Mesothelial cell of epicardium (in vitro differentiated cells): ENCODE measurements at places on chromosomes 4 and X.

GRCh38 chr4:85029453-85029852 is 63.0 kb upstream of the WDFY3 start:
- DNase-seq: no peak

DNA sequence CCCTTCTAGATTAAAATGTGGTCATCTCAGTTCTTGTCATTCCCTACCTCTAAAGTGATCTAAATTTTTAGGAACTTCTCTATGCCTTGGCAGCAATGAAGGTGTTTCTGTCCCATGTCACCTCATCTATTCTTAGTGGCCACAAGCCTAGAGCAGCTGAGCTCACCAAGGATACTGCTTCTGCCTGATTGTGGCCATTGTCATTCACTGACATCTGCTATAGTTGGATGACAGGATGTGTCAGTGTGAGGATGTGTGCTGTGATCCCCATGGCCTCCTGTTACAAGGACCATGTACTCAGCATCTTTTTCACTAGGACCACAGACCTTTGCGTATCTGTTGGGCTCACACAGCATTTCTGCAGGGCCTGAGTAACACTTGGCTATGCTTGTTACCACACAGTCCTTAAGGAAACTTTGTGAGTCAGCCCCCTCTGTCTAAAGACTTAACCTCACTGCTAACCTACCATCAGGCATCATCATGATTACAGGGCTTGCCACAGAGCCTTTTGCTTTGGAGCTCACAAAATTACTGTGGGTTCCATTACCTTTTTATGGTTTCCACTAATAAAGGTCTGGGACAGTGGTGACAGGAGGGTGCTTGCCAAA is 421.0 kb downstream of the ADAM29 start:
- no peak for DNase-seq

- no peak for DNase-seq
Observed at GRCh38 chrX:137363559-137363958, 202.4 kb upstream of the ZIC3 start.

DNA sequence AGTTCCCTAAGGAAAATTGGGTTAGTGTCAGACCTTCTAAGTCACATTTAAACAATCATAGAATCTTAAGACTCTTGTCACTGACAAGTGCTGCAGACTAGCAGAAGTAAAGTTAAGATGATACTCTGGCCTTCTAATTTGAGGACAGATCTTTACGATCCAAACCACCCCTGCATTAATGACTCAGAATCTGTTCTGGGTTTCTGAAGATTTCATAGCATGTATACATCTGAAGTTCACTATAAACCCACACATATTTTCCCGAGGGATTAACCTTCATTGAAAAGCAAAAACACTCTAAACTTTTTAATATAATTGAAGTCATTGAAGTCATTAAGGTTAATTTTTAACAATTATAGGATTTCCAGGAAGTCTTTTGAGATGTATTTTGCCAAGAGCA is 674.3 kb downstream of the IQCM start:
- no peak for DNase-seq

DNA sequence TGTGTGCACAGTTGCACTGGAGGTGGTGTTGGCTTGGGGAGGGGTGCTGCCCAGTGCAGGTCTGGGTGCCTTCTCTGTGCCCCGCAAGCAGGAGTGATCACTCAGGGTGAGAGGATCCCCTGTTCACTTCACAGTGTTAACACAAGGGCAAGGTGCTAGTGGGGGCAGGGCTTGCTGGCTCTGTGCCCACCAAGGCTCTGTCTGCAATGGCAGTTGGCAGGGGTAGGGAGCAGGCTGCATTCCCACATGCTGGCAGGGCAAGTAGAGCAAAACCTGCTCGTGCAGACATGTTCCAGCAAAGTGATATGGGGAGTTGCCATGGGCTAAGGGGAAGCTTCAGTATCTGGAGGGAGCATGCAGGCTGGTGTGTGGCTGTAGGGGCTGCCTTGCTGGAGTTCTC is 428.0 kb downstream of the ZNF674 start:
- no peak for DNase-seq
